ENCODE measurements at places on chromosomes 5 and 9.

DNA sequence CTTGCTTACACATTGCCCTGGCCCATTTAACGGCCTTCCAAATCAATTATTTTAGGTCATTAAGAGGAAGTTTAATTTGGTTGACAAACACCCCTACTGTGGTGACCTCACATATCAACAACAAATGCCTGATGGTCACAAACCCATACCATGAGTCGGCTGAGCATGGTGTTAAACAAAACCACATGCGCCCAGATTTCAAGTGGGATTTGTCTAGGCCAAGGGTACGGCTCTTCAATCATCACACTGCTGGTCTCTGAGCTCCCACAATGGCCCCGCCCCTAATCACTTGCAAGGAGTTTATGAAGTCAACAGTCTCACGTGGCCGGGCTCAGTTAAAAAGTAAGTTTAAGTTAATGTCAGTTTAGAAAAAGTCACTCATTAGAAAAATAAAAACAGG, 243.8 kb downstream of the CRB2 start:
- DNase-seq: no peak

DNA sequence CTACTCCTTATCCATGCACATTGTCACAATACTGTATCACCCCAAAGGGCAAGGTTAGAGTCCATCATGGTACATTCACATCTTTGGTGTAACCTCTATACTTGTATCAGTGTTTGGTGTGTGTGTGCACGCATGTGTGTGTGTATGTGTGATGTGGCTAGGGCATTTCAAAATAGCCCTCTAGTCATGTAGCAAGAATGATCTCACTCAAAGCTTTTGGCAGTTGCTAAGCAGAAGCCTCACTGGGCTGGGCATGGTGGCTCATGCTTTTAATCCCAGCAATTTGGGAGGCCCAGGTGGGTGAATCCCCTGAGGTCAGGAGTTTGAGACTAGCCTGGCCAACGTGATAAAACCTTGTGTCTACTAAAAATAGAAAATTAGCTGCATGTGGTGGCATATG, 245.3 kb downstream of the ADGRV1 start:
- no peak for DNase-seq

DNA sequence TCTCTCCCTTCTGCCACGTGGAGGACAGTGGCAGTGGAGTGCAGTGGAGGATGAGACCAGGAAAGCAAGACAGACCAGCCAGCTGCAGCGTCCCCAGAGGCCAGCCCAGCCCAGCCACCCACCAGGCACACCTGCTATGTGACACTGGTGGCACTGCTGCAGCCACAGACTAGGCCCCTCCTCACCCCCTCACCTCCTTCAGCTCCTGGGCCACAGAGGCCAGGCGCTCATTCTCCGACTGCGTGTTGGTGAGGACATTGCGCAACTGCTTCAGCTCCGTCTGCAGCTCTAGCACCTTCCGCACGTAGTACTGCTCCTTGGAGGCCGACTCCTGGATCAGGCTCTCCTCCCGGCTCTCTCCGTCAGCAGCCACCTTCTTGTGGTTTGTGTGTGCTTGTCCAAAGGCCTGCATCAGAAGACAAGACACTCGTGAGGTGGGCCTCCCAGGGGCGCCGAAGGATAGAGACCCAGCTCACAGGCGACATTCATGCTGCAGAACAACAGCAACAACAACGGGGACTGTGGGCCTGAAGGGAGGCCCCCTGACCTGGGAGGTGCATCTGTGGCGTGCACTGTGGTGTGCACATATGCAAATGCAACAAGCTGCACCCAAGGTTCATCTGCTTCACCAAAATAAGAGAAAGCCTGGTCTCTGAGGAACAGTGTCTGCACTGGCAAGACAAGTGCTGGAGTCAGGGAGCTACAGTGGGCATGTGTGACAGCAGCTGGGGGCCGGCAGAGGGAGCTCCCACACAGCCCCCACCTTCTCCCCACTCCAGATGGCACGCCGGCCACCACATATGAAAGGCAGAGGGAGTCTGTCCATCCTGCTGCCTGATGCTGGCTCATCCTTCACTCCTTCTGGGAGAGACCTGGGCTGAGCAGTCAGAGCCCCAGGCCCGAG, 35.5 kb downstream of the BICD2 start:
- DNase-seq: no peak

- no peak for DNase-seq
These were observed 21.5 kb upstream of the DELE1 start for GRCh38 chr5:141902015-141902814.

DNA sequence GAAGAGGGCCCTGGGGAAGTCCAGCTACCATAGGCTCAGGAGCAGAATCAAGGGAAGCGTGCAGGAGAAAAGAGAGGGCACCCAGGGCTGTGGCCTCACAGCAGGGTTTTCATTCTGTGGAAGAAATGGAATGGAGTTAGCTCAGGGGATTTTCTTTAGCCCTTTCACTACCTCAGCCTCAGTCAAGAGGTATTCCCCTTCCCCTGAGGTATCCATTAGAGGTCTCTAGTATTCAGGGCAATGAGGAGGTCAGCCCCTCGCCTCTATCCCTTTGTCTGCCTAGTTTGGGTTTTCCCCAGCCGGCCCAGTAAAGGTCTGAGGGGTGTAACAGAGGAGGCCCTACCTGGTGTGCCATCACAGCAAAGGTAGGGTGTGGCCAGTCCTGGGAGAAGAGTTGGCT, 21.5 kb downstream of the GFRA3 start:
- DNase-seq: no peak

- DNase-seq: no peak
These were observed 7.5 kb upstream of the TOR2A start for GRCh38 chr9:127742435-127743088.

DNA sequence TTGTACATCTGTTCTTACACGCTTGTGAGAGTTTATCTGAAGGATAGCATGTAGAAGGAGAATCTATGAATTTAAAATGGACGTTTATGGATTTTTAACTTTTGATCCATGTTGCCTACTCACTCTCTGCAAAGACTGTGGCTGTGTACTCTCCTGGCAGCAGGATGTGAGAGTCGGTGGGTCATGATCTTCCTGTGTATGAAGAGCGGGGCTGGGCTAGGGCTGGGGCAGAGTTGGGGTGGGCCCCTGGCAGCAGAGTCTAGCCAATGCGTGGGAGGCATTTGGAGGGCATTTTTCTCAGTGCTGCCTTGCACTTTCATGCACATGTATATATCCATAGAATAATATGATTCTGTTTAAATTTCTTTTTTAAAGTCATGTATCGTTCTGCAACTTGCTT, 24.0 kb upstream of the DAB2IP start:
- no peak for DNase-seq

GRCh38 chr9:87140605-87141109, 193.4 kb upstream of the GAS1 start:
- peak; percentile 86 for DNase-seq

- DNase-seq: no peak
These were observed 71.3 kb downstream of the PSAT1 start for GRCh38 chr9:78368236-78368635.

DNA sequence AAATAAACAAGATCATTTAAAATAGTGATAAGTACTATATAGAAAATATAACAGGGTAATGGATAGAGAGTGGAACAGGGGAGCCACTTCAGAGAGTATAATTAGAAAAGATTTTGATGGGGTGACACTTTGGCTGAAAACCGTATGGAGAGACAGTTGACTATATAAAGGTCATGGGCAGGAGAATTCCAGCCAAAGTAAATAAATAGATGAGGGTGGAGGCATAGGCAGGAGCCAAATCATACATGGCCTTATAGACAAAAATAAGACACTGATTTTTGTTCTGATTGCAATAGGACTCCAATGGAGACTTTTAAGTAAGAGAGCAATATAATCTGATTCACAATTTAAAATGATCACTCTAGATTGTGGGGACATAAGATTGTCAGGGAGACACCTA, 37.5 kb upstream of the NUDT12 start:
- no peak for DNase-seq

DNA sequence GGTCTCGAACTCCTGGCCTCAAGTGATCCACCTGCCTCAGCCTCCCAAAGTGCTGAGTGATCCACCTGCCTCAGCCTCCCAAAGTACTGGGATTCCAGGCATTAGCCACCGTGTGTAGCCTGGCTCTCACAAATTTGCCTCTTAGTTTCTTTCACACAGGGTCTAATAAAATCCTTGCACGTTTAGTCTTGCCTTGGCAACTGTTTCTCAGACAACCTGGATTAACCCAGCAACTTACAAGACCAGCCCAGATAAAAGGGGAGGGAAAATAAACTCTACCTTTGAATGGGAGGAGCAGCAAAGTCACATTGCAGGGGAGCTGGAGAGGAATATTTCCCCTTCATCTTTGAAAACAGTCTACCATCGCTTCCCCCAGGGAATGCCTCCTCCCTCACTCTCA, 29.3 kb upstream of the GNA14 start:
- DNase-seq: no peak

- DNase-seq: no peak
These were observed 166.4 kb downstream of the PIK3R1 start for GRCh38 chr5:68381909-68382308.

GRCh38 chr5:20348321-20348720, 360.3 kb upstream of the CDH18 start:
- DNase-seq: no peak

- DNase-seq: no peak
These were observed 6.5 kb downstream of the MCIDAS start for GRCh38 chr5:55220433-55221185.

- DNase-seq: no peak
These were observed 883.6 kb upstream of the C9orf72 start for GRCh38 chr9:28456861-28457260.

- DNase-seq: no peak
These were observed 928.9 kb upstream of the C9orf72 start for GRCh38 chr9:28502189-28502588.

GRCh38 chr9:89254058-89254772, 56.8 kb upstream of the CKS2 start:
- no peak for DNase-seq

DNA sequence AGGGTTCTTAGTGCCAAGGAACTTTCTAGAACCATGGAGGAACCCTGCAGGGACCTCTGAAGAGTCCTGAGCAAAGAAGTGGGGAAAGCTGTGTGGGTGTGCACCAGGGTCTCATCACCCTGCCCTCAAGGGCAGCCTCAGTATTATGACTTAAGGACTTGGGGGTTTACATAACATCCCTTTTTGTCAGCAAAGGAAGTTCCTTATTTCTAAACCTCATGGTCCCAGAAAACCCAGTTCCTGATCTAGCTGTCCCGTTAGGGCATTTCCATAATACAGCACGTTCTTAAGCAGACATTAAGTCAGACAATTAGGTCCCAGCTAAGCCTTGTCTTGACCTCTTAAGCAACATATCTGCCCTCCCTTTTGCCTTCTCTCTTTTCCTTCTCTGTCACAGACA, 57.3 kb downstream of the DAPK1 start:
- DNase-seq: no peak

- DNase-seq: no peak
These were observed 69.0 kb upstream of the SNX2 start for GRCh38 chr5:122705851-122706250.

DNA sequence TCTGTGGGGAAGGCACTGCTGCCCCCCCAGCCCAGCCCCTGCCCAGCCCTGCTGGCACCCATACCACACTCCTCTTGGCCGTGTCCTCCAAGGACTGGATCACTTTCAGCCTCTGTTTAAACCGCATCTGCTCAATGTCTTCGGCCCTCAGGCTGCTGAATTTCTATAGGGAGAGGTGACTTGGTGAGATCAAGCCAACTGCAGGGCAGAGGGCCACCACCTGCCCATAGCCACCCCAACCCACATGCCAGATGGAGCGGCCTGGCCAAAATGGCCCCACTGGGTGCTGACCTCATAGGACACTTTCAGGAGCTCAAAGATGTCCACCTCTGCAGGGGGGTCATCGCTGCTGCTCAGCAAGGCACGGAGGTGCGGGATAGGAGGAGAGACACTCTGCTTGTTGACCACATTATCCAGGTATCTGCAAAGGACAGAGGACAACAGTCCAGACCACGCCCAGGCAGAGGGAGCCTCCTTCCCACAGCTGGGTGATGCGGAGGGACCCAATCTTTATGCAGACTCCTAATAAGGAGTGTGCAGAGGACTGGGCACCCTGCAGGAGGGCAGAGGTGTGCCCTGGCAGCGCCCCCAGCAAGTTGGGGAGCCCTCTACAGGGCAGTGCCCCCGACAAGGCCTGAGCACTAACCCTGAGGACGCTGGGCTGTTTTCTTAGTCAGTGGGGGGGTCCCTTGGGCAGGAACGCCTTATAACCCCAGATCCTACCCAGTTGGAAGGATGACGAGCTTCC, 14.4 kb upstream of the MRNIP start:
- no peak for DNase-seq

- DNase-seq: no peak
These were observed 56.2 kb upstream of the ZSWIM6 start for GRCh38 chr5:61275841-61276240.
